ENCODE measurements at places on chromosomes 7 and 10. TPM values are rescaled to one million over a fixed set of nuclear protein-coding genes. Genes with fewer than 3 reads are reported as not detected.

The TNPO3 gene
- polyA plus RNA-seq, result 33.8 TPM

The ACTL6B gene
- not detected for polyA plus RNA-seq

The FGF8 gene
- polyA plus RNA-seq, result not detected

The TFR2 gene
- 1.3 TPM for polyA plus RNA-seq

The CNPY1 gene
- not detected for polyA plus RNA-seq

The FKBP6 gene
- not detected for polyA plus RNA-seq

The PPP1R9A gene
- 0.75 TPM for polyA plus RNA-seq

- no peak for DNase-seq
- H3K27me3 ChIP-seq, result no peaks in the 10 kb centered on the region
- no peaks in the 10 kb centered on the region for H3K36me3 ChIP-seq
- H3K4me3 ChIP-seq, result no peak overlapping the region
Observed at GRCh38 chr10:96673318-96674099, 46.8 kb downstream of the PIK3AP1 start.

GRCh38 chr10:74746813-74747212, 79.6 kb upstream of the KAT6B start:
- H3K4me1 ChIP-seq, result peaks cover 11% of the 10 kb centered on the region
- no peaks in the 10 kb centered on the region for H3K27me3 ChIP-seq
- H3K4me3 ChIP-seq, result no peak overlapping the region
- DNase-seq, result no peak
- no peaks in the 10 kb centered on the region for H3K36me3 ChIP-seq

DNA sequence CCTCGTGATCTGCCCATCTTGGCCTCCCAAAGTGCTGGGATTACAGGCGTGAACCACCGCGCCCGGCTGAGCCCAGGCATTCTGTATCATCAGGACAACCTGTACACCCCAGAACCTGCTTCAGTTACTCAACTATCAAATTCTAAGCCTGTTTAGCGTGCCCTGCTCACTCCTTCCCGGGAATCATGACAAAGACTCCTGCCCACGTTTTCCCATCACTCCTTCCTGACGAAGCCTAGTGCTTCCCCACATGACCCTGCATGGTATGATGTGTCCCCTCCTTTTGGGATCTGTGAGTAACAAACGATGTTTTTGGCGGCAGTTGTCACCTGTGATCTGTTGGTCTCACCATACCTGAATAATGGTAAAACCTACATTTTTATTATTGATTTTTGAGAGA, 12.2 kb upstream of the RADIL start:
- H3K4me1 ChIP-seq, result no peaks in the 10 kb centered on the region
- H3K36me3 ChIP-seq, result peaks cover 8% of the 10 kb centered on the region
- H3K4me3 ChIP-seq, result no peak overlapping the region

GRCh38 chr10:58826694-58827093, 314.0 kb downstream of the BICC1 start:
- H3K27ac ChIP-seq, result no peak overlapping the region
- H3K36me3 ChIP-seq, result no peaks in the 10 kb centered on the region
- no peak overlapping the region for H3K4me3 ChIP-seq
- no peaks in the 10 kb centered on the region for H3K4me1 ChIP-seq

DNA sequence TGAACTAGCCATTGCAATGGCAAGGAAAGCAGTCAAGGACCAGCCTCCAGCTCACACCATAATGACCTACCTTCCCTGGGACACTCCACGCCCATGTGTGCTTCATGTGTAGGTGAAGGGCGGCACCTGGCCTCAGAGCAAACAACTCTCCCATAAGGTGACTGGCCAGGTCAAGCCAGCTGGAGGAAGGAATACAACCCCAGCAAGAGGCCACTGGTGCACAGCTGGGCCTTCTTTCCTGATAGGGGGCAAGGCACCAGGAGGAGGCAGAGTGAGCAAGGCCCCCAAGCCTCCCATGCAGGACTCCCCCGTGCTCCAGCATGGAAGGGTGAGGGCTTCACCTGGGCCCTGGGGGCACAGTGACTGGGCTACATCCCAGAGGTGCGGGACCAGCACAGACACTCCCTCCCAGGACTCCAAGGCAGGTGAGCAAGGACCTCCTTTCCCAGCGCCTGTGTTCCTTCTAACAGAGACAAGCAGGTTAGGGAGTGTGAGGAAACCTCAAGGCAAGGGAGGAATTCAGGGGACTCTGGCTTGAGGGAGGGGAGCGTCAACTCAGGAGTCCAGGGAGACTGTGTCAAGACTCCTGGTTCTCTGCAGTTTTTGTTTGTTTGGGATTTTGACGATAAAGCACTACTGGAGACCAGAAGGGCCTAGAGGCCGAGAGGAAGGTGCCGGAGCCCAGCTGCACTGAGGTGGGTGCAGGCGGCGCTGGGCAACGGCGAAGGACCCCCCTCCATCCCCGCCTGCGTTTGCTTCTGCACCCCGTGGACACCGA, 1.7 kb downstream of the PTPRN2 start:
- H3K36me3 ChIP-seq, result peaks cover 10% of the 10 kb centered on the region
- peaks cover 34% of the 10 kb centered on the region for H3K27me3 ChIP-seq
- peak overlapping the region; percentile 52 for H3K4me3 ChIP-seq
- H3K4me1 ChIP-seq, result peaks cover 6% of the 10 kb centered on the region
- no peak overlapping the region for H3K27ac ChIP-seq
- no peak for DNase-seq

GRCh38 chr10:100733329-100733728, 12.1 kb upstream of the PAX2 start:
- H3K4me3 ChIP-seq, result no peak overlapping the region
- H3K27me3 ChIP-seq, result peaks cover 52% of the 10 kb centered on the region
- H3K27ac ChIP-seq, result no peak overlapping the region
- peaks cover 44% of the 10 kb centered on the region for H3K4me1 ChIP-seq
- DNase-seq, result no peak

DNA sequence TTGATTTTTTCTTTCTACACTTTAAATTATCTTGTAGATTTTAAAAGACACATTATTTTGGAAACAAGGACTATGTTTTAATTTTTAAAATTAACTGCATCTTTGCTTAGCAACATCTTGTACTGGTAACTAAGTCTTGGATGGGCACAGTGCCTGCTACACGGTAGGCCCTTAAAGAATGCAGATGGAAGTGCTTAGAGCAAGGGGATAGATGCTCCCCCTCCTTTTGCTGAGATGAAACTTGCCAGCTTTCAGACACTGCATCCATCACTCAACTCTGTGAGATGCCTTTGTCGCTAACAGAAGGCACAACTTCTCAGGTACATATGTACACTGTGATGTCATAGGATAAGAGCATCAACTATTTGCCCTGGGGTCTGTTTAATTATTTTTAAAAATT, 103.9 kb downstream of the LRRC18 start:
- peaks cover 4% of the 10 kb centered on the region for H3K27me3 ChIP-seq
- H3K36me3 ChIP-seq, result no peaks in the 10 kb centered on the region
- no peak for DNase-seq
- no peaks in the 10 kb centered on the region for H3K4me1 ChIP-seq

- no peaks in the 10 kb centered on the region for H3K36me3 ChIP-seq
- no peak overlapping the region for H3K4me3 ChIP-seq
- H3K4me1 ChIP-seq, result peaks cover 20% of the 10 kb centered on the region
- no peak overlapping the region for H3K27ac ChIP-seq
Observed at GRCh38 chr10:13705526-13706174, 118.9 kb downstream of the PRPF18 start.

- peak overlapping the region; percentile 28 for H3K27ac ChIP-seq
- DNase-seq, result no peak
- H3K27me3 ChIP-seq, result no peaks in the 10 kb centered on the region
- H3K4me1 ChIP-seq, result no peaks in the 10 kb centered on the region
Observed at GRCh38 chr7:36312064-36312914, 77.4 kb upstream of the ANLN start.

- peak within 1 kb of the TSS; percentile 85 for H3K27ac ChIP-seq
- H3K4me3 ChIP-seq, result peak within 1 kb of the TSS; percentile 81
- H3K4me1 ChIP-seq, result peaks cover 17% of the 10 kb centered on the region
- peak; percentile 64 for DNase-seq
- H3K36me3 ChIP-seq, result peaks cover 11% of the 10 kb centered on the region
Observed at GRCh38 chr7:130668258-130669084, at the start of gene COPG2. TSS of gene COPG2 (minus strand) at chr7:130668748. CDS start at chr7:130668668, 80 bp downstream.

- DNase-seq, result no peak
- no peaks in the 10 kb centered on the region for H3K36me3 ChIP-seq
- H3K4me1 ChIP-seq, result no peaks in the 10 kb centered on the region
- no peak overlapping the region for H3K27ac ChIP-seq
- H3K4me3 ChIP-seq, result no peak overlapping the region
Observed at GRCh38 chr7:20432071-20432470, 101.4 kb downstream of the ITGB8 start.

- H3K4me1 ChIP-seq, result no peaks in the 10 kb centered on the region
- H3K27ac ChIP-seq, result no peak overlapping the region
- DNase-seq, result no peak
- H3K4me3 ChIP-seq, result no peak overlapping the region
- H3K27me3 ChIP-seq, result peaks cover 13% of the 10 kb centered on the region
Observed at GRCh38 chr10:48590945-48591344, 13.9 kb downstream of the ARHGAP22 start.

DNA sequence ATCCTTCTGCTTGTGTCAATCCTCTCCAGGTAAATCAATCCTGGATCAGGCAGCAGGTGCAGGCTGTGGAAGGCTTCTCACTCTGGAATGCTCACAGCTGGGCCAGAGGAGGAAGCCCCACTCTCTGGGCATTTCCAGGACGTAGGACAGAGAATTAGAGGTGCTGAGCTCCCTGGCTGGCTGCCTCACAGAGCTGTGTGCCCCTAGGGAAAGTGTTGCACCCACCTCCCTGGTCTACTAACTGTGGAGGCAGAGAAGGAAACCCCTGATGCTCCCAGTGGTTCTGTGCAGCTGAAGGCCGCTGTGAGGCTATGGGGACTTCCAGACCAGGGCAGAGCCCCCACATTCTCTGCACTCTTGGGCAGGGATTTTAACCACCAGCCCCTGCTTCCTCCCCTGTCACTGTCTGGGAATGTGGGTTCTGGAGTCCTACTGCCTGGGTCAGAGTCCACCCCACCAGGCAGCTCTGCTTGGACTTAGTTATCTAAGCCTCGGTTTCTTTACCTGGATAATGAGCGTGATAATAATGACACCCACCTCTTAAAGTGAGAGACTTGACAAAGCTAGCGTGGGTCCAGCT, 73.5 kb upstream of the EEPD1 start:
- no peak for DNase-seq
- H3K36me3 ChIP-seq, result no peaks in the 10 kb centered on the region
- no peak overlapping the region for H3K4me3 ChIP-seq
